Upper lobe of left lung (tissue), 6 donors: ENCODE measurements at places on chromosomes 16 and 17.

DNA sequence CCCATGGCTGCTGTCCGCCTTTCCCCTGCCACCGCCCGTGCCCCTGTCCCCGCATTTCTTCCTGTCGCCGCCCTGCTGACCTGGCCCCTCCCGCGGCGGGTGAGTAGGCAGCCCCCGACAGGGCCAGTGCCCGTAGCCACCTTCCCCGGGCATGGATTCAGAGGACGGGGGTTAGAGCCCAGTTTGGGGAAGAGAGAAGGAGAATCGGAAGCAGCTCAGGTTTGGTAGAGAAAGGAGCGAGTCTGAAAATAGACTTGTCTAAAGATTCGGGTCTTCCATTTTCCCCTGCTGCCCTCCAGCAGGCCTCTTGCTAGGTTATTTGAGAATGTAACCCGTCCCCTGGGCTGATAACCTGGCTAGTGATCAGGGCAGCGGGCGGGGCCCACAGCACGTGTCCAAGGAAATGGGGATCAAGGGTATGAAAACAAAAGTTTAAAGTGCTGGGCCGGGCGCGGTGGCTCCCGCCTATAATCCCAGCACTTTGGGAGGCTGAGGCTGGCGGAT, 7.9 kb upstream of the CLDN9 start:
- DNase-seq, result no peak

GRCh38 chr17:73770115-73770848, 126.0 kb upstream of the SDK2 start:
- no peak for DNase-seq

- no peak for DNase-seq
These were observed 12.0 kb upstream of the SLC16A5 start for GRCh38 chr17:75075597-75076336.

DNA sequence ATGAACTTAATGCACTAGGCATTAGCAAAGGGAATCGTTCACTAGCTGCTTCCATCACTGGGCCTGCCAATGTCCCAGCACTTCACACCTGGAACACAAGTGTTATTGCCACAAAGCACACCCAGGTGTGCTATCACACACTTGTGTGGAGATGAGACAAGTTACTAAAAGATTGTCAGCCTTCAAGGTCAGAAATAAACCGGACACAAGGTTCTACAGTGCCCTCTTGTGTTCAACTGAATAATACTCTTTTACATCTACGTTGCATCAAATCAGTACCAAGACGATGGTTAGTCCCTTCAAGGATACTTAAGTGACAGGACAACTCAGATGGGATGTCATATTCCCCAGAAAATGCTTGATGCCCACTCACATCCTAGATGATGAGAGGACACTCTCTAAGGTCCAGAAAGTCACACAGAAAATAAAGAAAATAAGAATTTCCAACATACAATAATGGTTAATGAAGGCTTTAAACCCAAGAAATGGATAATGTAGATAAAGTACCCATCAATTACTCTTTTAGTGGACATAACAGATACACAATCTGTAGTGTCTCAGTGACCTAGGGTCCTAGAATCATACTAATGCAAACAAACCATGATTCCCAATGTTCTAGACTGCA, 16.4 kb upstream of the GLG1 start:
- DNase-seq, result no peak

DNA sequence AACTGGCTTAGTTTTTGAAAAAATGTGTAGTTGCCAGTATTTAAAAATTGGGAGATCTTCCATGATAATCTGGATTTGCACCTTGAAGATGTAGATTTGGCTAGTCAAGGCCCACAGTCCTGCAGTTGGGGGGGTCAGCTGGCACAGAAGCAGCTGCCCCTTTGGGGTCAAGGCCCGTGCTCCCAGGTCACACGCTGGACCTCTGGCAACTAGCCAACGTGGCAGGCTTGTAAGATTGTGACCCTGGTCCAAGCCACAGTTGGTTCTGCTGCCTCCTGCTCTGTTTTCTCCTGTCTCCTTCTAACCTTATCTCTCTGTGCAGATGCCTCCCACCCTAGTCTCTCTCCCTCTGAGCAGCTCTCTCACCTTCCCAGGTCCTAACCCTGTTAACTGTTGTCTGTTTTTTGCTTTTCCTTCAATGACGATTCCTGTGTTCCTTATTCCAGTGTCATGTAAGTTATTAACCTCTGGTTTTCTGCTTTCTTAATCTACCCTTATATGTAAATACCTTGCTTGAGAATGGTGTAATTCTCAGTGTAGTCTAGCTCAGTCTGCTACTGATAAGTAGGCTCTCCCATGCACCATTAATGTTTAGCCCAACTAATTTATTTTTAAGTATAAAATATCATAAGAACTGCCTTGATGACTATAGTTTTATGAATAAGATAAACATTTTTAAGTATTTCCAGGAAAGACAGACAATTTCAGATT, 27.9 kb downstream of the CLEC16A start:
- no peak for DNase-seq

DNA sequence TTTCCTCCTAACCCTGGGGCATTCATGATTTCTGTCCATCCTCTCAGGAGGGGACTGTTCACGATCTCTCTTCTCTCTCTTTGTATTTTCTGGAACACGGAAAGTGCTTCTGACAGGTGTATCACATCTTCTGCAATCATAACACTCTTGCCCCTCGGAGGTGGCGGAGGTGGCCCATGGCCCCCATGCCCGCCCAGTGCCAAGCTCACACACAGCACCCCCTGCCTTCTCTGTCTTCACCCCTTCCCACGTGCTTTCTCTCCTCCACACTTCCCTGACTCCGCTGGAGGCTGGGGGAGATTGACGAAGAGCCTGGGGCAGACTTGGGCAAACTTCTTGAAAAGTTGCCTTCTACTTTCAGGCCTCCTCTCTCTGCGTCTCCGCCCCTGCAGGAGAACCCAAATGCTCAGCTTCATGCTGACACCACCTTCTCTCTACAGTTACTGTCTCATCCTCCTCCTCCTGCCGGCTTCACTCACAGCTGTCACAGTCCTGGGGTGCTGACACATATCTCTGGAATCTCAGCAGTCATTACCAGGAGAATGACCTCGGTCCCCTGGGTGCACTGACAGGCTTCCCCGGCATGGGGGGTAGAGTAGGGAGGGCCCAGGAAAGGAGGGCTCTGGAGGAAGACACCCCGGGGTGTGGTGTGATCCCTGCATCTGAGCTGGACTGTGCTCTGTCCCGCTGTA, 127.1 kb downstream of the ENGASE start:
- no peak for DNase-seq

GRCh38 chr17:4850246-4850645, 17.1 kb downstream of the MINK1 start:
- DNase-seq, result no peak

DNA sequence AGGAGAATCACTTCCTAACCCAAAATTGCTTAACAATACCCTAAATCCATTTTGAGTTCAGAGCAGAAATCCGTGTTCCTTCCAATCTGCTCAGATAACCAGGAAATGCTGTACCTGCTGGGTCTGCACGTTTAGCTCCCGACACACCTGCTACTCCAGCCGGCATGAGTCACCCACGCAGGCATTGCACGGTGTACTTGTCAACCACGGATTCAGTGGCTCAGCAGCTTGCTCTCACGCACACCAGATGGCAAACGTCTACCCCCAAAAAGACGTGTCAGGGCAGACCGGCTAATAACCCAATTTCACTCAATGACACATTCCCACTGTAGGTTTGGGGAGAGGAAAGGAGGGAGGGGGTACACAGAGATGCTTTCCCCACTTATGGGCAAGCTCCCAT, 468.1 kb downstream of the SOX9 start:
- DNase-seq, result peak; percentile 90

DNA sequence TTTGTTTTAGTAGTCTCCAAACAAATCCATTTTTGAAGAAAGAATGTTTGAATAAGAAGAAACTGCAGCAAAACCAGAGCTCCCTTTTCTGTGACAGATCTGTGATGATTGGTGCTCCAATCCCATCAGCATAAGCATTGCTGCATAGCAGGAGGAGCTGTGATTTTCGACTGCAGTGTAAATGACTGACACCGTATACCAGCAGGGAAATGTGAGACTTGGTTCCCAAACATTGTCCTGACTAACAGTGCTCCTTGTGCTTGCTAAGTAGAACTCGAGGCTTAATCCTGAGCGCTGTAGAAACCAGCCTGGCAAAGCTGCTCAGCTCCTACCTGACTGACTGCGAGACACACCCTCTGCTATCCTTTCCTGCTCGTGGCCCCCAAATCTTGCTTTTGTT, 57.2 kb downstream of the NUP93 start:
- DNase-seq, result no peak

- DNase-seq, result no peak
These were observed 1.5 kb downstream of the ACBD4 start for GRCh38 chr17:45136846-45137560.

DNA sequence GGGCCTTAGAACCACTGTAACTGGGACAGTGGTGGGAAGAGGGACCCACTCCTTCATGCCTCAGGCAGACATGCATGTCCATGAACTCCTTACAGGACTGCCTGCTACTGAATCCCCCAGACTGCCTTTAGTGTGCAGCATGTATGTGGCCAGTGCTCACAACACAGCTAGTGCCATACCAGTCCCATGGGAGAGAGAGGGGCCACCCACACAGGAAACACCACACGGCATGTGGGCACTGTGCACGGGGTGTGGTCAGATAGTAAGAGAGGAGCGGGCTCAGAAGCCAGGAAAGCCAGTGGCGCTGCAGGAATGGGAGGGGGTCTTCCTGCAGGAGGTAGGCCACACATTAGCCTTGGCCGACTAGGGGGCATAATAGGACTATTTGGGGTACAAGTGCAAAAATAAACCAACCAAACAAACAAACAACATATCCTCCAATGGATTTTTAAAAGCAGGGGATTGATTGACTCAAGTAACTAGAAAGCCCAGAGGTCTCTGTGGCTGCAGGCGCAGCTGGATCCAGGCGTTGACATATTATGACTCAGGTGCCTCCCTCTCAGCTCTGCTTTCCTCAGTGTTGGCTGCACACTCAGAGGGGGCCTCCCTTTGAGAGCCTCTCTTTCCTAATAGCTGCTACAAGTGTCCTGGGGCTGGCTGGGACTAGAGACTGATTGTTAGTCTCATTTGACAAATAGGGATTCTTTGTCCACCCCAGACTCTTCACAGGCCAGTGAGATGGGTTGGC, 104.4 kb downstream of the AMFR start:
- DNase-seq, result no peak
